Activated CD4-positive, alpha-beta memory T cell treated with anti-CD3 and anti-CD28 coated beads for 36 hours (primary cell): ENCODE measurements at places on chromosomes 13 and 19. TPM values are rescaled to one million over a fixed set of nuclear protein-coding genes. Genes with fewer than 3 reads are reported as not detected.

The BEST2 gene
- not detected for total RNA-seq

The IGFL1 gene
- total RNA-seq = not detected

The CILP2 gene
- 0.50 TPM for total RNA-seq

The CD33 gene
- 0.43 TPM for total RNA-seq

The CYP4F12 gene
- not detected for total RNA-seq

The LONP1 gene
- total RNA-seq = 178 TPM

The DBP gene
- 8.3 TPM for total RNA-seq

The C13orf46 gene
- 1.8 TPM for total RNA-seq

The PSPC1 gene
- total RNA-seq = 55.9 TPM

The USE1 gene
- 24.6 TPM for total RNA-seq

The CACNG8 gene
- total RNA-seq = 0.02 TPM

The ZNF471 gene
- 0.24 TPM for total RNA-seq

DNA sequence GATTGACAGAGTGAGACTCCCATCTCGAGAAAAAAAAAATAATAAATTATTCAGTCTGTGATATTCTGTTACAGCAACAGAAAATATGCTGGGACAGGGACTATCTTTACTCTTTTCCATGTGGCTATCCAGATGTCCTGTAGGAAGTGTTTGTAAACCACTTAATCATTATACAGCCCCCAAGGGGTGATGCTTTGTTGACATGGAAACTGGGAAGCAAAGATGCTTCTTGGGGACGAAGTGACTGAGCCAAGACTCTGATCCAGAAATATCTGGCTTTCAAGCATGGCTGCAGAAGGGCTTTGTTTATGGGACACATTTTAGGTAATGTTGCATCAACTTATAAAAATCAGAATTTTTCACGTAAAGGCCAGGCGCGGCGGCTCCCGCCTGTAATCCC, 5.4 kb downstream of the ZNF8 start:
- no peak for DNase-seq
- H3K27ac ChIP-seq = no peak overlapping the region
- H3K27me3 ChIP-seq = no peaks in the 10 kb centered on the region

DNA sequence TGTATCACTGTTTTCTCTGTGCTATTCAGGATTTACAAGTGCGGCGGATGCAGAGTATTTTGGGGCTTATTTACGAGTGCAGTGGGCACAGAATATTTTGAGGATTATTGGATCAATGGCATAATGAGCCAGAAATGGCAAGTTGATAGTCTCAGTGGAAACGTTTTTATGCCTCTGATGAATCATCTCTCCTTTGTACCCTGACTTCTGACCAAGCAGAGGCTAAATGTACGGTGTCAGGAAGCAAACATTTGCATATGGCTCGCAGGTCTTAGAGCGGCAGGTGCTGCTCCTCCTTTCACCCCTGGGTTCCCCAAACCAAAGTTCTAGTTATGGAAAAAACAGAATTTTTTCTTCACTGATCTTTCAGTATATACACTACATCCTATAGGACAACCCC, 94.5 kb downstream of the LIG4 start:
- no peak overlapping the region for H3K27ac ChIP-seq
- DNase-seq = no peak
- no peaks in the 10 kb centered on the region for H3K4me1 ChIP-seq
- H3K36me3 ChIP-seq = no peaks in the 10 kb centered on the region
- H3K27me3 ChIP-seq = peaks cover 3% of the 10 kb centered on the region

DNA sequence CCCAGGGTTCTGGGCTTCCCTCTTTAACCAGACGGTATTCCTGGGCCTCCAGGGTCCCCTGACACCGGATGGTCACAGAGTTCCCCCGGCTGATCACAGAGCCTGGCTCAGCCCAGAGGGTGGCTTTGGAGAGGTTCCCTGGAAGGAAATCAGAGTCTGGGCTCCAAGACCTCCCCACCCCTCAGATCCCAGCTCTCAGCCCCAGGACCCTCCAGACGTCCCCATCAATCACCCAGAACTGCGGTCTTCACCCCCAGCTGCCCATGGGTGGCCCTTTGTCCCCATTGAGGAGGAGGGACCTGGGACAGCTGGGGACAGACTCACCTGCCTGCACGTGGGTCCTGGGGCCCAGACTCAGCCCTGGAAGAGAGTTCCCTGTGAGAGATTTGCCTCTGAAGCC, 955 bp downstream of the LILRA5 start:
- no peak for DNase-seq
- H3K27ac ChIP-seq = no peak overlapping the region
- no peaks in the 10 kb centered on the region for H3K36me3 ChIP-seq
- no peak overlapping the region for H3K4me3 ChIP-seq

GRCh38 chr13:93559718-93560117, 333.1 kb downstream of the GPC6 start:
- H3K27ac ChIP-seq = no peak overlapping the region
- H3K27me3 ChIP-seq = no peaks in the 10 kb centered on the region

DNA sequence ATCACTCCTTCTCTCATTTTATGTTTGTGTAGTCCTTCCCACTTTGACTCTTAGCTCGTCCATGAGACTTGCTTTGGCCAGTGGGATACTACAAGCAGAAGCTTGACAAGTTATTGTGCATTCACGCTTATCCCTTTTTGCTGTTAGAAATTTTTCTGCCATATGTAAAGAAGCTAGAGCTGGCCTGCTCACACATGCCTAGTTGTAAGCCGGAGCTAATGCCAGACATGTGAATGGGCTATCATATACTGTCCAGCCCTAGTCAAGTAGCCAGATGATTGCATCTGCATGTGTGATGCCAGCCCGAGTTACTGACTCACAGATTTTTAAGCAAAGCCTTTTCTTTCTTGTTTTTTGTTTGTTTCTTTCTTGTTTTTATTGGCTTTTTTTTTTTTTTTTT, 460.7 kb downstream of the TDRD3 start:
- DNase-seq = no peak
- H3K4me1 ChIP-seq = no peaks in the 10 kb centered on the region
- H3K27ac ChIP-seq = no peak overlapping the region
- no peak overlapping the region for H3K4me3 ChIP-seq

GRCh38 chr19:3194106-3195087, 8.7 kb downstream of the NCLN start:
- no peak overlapping the region for H3K27ac ChIP-seq
- H3K36me3 ChIP-seq = peaks cover 12% of the 10 kb centered on the region
- peaks cover 2% of the 10 kb centered on the region for H3K4me1 ChIP-seq
- H3K27me3 ChIP-seq = no peaks in the 10 kb centered on the region
- DNase-seq = no peak
- no peak overlapping the region for H3K4me3 ChIP-seq

DNA sequence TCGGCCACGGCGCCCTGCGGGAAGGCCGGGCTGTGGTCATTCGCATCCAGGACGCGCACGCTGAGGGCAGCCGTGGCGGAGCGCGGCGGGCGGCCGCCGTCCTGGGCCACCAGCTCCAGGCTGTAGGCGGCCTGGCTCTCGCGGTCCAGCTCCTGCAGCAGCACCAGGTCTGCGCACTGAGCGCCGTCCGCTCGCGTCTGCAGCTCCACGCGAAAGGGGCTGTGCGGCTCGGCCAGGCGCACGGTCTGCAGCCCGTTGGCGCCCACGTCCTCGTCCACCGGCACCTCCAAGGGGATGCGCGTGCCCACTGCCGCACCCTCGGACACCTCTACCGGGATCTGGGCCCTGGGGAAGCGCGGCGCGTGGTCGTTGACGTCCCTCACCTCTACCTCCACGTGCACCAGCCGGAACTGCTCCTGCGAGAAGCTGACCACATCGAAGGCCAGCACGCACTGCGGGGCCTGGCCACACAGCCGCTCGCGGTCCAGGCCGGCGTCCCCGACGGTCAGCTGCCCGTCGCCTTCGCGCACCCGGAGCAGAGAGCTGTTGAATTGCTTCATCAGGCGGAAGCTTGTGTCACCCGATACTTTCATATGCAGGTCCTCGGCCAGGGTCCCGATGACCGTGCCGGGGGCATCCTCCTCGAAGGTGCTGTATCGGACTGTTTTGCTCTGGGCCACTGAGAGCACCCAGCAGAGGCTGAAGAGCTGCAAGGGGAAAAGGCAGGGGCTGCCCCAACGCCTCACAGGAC, 583 bp downstream of the PCDH8 start:
- H3K4me3 ChIP-seq = no peak overlapping the region
- no peak overlapping the region for H3K27ac ChIP-seq
- peaks cover 68% of the 10 kb centered on the region for H3K27me3 ChIP-seq
- H3K4me1 ChIP-seq = peaks cover 33% of the 10 kb centered on the region
- DNase-seq = no peak

DNA sequence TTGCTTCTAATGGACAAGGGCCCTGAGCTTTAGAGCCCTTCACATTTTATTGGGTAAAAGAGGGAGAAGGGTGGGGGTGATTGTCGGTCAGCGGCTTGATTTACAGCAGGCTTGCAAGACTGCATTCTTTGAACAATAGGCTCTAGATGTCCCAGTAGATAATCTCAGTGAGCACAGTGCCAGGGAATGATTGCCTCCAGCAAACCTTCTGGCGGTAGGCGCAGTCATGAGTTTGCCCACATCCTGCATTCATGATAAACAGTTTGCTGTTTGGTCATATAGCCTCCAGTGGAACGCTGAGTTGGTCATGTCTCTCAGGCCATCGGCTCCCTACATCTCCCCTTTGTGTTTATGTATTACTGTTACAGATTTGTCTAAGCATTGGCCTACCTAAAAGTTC, 12.6 kb downstream of the ZNF528 start:
- no peaks in the 10 kb centered on the region for H3K27me3 ChIP-seq
- H3K27ac ChIP-seq = no peak overlapping the region
- peaks cover 93% of the 10 kb centered on the region for H3K36me3 ChIP-seq
- H3K4me1 ChIP-seq = no peaks in the 10 kb centered on the region
- no peak for DNase-seq

- no peaks in the 10 kb centered on the region for H3K36me3 ChIP-seq
- DNase-seq = no peak
- no peak overlapping the region for H3K27ac ChIP-seq
Observed at GRCh38 chr13:29957320-29957719, 106.9 kb upstream of the UBL3 start.

DNA sequence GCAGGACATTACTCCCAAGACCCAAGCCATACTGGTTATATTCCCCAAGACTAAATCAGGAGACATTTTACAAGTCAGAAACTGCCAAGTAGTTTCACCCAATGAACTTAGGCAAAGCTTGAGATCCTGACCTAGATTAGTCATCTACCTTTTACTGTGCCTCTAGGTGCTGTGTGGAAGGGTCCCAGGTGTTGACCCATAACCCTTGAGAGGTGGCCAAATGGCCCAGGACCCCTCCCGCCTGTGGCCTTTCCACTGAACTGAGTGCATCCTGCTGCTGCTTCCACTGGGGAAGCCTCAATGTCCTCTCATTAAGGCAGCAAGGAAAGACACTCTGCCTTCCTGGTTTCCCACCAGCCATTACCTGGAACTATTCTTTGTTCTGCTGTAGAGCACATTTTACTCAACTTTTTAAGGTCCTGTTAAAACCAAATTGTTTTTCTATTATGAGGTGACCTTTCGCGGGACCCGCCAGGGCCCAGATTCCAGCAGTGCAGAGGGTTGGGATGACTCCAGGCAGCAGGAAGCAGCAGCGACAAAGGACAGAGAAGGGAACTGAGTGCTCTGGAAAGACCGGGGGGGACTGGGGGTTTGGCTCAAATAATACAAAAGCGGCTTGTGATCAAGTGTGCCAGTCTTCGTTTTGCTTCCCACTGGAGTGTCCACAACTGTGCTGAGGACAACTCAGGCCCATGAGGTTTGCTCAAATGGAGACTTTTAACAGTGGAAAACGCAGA, 27.1 kb downstream of the ANKRD10 start:
- DNase-seq = no peak
- no peak overlapping the region for H3K27ac ChIP-seq
- peaks cover 5% of the 10 kb centered on the region for H3K36me3 ChIP-seq
- H3K27me3 ChIP-seq = no peaks in the 10 kb centered on the region
- no peak overlapping the region for H3K4me3 ChIP-seq

GRCh38 chr19:54047616-54048015, 16.1 kb downstream of the VSTM1 start:
- no peaks in the 10 kb centered on the region for H3K36me3 ChIP-seq
- no peaks in the 10 kb centered on the region for H3K4me1 ChIP-seq
- no peak for DNase-seq
- no peak overlapping the region for H3K27ac ChIP-seq

DNA sequence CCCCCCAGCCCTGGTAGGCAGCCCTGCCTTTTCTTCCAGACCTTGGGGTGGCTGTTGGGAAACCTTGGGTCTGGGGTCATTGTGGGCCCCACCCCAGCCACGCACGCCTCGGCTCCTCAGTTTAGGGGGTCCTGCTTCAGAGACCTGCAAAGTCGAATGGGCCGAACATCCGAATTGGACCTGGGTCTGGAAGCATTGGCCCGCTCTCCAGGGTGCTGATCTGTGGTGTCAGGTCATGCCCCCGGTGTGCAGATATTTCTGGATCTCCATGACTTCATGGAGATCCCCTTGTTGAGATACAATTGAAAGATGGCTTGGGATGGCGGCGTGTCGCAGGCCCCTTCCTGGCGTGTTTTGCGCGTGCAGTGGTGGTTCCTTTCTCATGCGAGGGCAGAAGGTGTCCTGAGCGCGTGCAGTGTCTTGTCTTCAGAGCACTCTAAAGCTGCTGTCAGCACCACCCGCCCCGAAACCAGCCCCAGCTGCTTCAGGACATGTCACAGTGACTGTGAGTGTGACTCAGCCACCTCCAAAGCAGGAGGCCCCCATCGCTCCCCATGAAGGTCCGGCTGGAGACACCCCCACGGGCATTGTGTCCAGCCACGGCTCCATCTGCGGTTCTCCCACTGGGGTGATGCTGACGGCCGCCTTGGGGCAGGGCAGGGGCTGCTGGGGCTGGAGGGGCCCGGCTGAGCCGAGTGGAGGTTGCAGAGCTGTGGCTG, 112.7 kb downstream of the KDM4B start:
- DNase-seq = no peak
- no peaks in the 10 kb centered on the region for H3K4me1 ChIP-seq
- no peak overlapping the region for H3K27ac ChIP-seq

GRCh38 chr13:32951580-32951979, 64.6 kb upstream of the KL start:
- no peaks in the 10 kb centered on the region for H3K4me1 ChIP-seq
- H3K27ac ChIP-seq = no peak overlapping the region
- H3K36me3 ChIP-seq = no peaks in the 10 kb centered on the region
- H3K27me3 ChIP-seq = no peaks in the 10 kb centered on the region
- DNase-seq = no peak

DNA sequence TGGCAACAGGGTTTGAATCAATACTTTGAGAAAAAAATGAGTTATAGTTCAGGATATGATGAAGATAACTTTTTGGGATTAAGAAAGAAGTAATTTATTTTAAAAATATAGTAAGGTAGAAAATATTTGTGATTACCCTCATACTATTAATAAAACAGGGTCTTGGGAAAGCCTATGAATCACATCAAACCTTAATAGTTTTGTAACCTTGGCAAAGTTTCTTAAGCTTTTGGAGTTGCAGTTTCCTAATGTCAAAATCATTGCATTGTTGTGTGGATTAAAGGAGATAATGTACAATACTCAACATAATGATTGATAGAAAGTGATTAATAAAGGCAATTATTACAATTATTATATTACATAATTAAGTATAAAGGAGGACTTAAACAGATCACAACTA, 149.0 kb downstream of the LMO7 start:
- no peak overlapping the region for H3K27ac ChIP-seq
- no peaks in the 10 kb centered on the region for H3K27me3 ChIP-seq
- peaks cover 7% of the 10 kb centered on the region for H3K36me3 ChIP-seq
- no peak for DNase-seq
- no peaks in the 10 kb centered on the region for H3K4me1 ChIP-seq
- no peak overlapping the region for H3K4me3 ChIP-seq

GRCh38 chr13:112686364-112686763, 3.5 kb upstream of the ATP11A start:
- no peak overlapping the region for H3K4me3 ChIP-seq
- H3K27me3 ChIP-seq = no peaks in the 10 kb centered on the region
- no peak overlapping the region for H3K27ac ChIP-seq
